ENCODE measurements at places on chromosomes 12 and 14.

DNA sequence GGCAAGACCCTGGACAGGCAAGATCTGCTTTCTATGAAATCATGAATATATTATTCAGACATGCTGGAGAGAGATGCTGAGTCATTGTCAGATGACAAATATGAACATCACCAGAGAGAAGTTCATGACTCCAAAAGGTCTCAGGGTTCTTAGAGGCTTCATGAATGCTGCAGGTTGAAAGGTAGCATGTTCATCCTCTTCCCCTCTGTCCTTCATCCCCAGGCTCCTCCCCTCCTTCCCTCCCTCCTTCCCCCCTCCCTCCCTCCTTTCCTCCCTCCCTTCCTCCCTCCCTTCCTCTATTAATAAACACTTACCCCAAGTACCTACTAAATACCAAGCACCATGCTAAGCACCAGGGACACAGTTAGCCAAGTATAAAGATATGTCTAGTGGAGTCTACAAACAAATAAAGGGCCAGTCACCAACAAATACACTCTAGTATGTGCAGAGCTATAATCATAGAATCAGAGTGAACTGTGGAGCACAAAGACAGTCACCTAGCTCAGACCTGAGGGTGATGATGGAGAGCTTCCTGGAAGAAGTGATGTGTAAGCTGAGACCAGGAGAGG is 46.2 kb downstream of the RPH3A start:
- no peak for DNase-seq

DNA sequence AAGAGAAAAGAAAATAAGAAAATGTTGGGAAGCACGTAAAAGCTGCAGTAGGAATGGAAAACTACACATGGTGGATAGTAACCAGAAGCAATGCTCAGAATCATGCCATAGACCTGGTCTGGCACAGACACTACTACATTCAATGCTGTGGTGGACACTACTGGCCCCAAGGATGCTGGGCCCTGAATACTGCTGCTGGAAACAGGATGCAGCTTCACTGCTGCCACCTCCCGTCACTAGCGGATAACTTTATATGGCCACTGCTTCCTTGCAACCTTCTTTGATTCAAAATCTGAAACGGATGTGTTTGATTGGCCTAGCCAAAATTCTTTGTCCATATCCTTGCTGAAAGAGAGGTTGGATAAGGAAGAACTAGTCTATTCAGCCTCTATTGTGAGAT is 30.7 kb downstream of the ADCY6 start:
- no peak for DNase-seq

DNA sequence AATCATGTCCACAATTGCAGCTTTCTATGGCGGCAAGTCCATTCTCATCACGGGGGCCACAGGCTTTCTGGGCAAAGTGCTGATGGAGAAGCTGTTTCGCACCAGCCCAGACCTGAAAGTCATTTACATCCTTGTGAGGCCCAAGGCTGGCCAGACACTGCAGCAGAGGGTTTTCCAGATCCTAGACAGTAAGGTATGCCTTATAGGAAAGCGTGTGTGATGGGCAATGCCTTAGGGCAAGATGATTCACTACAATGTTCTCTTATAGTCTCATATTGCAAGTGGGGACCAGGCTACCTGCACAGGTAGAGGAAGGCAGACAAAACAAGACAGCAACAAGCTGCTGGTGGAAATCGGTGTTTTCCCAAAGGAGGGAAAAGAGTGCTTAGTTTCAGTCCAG is 110.5 kb downstream of the ERGIC2 start:
- DNase-seq: no peak

GRCh38 chr14:66503532-66503931 is 4.4 kb upstream of the GPHN start:
- DNase-seq: no peak

- no peak for DNase-seq
Measured at GRCh38 chr12:88952562-88952942, 372.3 kb upstream of the KITLG start.

DNA sequence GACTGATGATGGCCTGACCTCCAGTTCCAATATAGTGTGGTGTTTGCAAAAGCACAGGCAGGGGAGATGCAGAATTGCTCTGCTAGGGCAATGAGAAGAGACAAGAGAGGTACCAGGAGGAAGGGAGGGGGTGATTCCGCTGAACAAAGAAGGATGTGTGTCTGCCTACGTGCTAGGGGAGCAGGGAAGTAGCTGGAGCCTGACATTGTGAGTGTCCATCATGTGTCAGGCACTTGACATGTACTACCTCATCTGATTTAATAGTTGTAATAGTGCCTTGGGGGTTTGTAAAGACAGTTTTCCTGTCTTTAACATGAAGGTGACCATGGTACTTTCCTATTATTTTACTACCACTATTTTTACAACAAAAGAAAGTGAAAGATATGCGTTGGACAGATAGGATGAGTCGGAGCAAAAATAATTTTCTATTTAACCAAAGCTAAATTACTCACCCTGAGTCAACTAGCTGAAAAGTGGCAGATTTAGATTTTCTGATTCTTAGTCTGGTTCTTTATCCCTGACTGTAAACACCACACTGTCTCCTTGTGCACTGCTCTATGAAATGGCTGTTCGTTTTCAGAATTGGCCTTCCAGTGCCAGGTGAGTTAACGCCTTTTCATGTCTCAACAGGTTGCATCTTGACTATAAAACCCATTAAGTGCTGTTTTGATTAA is 33.7 kb upstream of the TEAD4 start:
- no peak for DNase-seq

- DNase-seq: no peak
Measured at GRCh38 chr12:28443337-28443736, 253.1 kb downstream of the CCDC91 start.

- DNase-seq: no peak
Measured at GRCh38 chr12:45914090-45914489, 76.3 kb downstream of the SCAF11 start.

DNA sequence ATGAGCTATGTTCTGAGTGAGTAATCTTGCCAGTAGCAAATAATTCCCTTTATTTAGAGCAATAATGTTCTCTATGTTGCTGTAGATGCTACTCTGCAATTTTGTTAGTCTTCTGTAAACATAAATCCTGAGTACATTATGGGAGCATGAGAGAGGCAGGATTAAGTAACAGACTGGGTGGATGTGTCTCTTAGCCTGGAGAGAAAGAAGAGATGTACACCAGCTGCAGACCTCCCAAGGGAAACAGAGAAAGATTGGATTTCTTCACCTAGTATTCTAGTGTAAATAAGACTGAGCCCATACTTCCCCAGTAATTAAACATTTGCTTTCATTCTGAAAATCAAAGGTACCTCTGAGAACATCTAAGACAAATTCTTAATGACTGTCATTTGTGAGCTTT is 564.0 kb downstream of the TRHDE start:
- no peak for DNase-seq

DNA sequence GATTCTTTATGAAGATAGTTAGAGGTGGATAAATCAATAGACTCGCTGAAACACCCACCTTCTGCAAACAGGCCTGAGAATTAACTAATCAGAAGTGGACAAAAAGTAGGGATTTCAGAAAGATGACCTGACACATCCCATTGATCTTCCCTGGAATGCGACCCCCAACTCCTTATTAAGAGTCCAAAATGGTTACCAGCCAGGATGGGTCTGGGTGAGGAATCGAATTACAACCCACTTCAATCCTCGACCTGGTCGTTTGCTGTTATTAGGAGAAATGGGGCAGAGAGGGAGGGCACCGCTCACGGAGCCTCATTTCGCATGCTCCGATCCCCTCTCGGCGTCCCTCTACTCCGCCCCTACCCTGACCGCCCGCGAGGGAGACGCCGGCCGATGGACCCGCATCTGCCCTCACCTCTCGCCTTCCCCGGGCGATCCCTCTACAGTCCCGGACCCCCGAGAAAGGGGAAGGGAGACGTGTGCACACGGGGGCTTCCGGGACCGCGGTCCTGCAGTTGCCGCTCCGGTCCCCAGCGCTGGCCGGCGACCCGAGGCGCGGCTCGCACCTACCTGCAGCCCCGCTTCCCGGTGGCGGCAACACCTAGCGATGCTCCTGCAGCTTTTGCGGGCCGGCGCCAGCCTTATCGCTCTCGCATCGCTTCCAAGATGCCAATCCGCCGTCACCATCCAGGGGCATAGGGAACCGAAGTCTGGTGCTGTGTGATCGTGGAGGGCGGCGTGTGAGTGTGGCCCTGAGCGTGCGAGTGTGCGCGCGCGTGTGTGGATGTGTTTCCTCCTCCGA is 69.3 kb upstream of the USP15 start:
- DNase-seq: no peak

GRCh38 chr14:100294963-100295330 is 11.3 kb downstream of the SLC25A29 start:
- no peak for DNase-seq

DNA sequence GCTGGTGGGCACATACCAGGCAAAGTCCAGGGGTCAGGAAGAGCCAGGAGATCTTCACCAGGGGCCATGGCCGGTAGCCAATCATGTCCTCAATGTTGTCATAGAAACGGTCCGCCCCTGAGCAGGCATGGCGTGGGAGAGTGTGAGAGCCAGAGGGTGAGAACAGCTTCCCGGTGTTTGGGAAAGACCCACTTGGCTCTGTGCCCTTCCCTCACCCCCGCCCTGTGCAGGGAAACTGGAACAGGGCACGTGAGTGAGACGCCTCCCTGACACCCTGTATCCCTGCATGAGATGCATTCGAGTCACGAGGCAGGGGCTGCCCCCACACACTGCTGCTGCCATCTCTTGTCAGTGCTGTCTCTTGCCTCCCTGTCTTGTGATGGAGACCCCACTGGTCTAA is 20.7 kb downstream of the SLC6A12 start:
- no peak for DNase-seq

DNA sequence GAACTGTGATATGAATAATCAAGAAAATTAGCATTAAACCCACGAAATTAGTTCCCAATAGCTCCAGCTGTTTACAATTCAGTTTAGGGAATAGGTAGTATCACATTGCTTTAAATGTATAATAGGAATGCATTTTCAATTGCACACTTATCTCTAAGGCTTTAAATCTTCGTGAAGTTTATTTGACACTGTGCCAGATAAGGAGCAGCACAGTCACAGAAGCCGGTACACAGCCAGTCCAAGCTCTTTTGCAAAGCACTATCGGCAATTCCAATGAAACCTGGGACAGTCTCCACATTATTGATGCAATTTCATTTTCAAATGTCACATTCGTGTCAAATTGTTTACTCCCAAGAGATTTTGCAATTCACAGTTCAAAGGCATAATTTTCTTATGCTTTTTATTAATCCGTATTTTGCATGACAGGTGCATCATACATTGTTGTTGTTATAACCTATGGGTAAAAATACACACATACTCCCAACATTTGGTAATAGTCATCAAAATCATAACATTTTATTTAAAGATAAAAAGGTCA is 602.8 kb downstream of the RPS29 start:
- DNase-seq: no peak

DNA sequence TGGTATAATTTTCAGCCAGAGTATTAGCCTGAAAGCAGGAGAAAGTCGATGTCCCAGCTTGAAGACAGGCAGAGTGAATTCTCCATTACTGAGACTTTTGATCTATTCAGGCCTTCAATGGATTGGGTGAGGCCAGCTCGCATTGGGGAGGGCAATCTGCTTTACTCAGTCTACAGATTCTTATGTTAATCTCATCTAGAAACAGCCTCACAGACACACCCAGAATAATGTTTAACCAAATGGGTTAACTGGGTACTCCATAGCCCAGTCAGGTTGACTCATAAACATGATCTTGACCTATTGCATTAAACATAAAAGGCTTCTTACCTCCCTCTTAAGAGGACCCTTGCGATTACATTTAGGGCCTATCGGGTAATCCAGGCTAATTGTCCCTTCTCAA is 118.0 kb downstream of the KTN1 start:
- no peak for DNase-seq

DNA sequence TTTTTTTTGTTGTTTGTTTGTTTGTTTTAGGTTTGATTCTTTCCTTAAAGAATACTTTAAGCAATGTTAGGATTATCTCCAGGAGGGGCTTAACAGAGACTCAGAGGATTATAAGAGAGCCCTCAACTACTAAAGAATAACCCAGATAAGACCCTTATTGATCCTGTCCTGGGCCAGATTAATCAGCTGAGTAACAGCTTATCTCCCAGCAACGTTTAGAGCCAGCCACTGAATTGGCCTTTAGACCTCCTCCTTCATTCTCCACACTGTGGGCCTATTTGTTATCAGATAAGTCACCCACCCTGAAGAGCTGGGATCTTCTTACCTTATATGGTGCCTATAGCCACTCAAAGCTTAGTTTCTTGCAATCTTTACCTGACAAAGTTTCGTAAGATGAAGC is 71.1 kb downstream of the FIGNL2 start:
- no peak for DNase-seq

GRCh38 chr12:92933606-92934005 is 4.5 kb upstream of the EEA1 start:
- DNase-seq: no peak

GRCh38 chr12:131387281-131388163 is 323.4 kb upstream of the SFSWAP start:
- DNase-seq: no peak

- no peak for DNase-seq
Measured at GRCh38 chr12:113044516-113044915, 12.0 kb upstream of the DTX1 start.

DNA sequence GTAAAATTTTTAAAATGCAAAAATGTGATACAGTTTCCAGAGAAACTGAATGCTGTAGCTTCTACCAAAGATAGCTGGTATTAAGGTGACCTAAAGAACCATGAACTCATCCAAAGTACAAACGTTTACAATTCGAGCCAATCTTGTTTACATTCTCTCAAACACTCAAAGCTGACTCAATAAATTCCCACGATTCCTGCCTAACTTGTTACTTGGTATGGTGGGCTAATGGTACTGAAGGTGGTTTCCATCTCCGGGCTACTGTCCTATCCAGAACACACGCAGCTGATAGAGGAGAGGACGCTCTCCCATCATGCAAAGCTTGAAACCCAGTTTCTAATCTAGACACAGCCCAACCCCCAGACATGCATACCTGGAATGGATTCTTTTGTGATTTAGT is 31.5 kb downstream of the RAD9B start:
- DNase-seq: no peak

DNA sequence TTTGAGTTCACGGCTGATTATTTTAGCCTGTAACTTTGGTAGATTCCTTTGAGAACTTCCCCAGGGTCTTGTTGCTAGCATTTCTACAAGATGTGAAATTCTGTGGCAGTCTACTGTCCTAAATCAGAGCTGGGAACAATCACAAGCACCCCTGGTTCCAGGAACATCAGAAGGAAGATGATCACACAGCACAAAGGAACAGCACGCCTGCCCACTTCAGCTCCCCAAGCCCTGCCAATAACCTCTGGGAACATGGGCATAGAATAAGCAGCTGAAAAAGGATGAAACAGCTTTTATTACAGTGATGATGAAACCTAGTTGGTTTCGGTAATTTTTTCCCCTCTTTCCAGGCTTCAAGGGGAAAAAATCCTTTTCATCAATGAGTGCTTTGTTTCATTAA is 12.3 kb downstream of the GPR19 start:
- no peak for DNase-seq

All from GDM1 (cell line).